ENCODE measurements at places on chromosomes 16 and 17.

- DNase-seq: no peak
These were observed 25.5 kb upstream of the ZNF750 start for GRCh38 chr17:82865274-82865673.

- DNase-seq: no peak
These were observed 27.1 kb downstream of the CHD9 start for GRCh38 chr16:53081686-53082407.

DNA sequence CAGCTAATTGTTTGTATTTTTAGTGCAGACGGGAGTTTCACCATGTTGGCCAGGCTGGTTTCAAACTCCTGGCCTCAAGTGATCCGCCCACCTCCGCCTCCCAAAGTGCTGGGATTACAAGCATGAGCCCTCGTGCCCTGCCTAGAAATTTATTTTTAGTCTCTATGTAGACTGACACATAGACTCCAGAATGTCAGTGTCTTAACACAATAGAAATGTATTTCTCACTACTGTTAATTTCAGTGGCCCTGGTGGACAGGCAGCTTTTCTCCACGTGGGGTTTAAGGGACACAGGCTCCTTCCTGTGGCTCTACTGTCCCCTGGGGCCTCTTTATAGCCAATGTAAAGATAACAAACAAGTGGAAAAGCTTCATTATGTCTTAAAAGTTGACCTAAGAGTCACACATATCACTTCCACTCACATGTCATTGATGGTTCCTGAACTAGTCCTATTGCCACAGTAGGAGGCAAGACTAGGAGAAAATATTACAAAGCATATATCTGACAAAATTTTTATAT, 43.8 kb downstream of the COPRS start:
- no peak for DNase-seq

DNA sequence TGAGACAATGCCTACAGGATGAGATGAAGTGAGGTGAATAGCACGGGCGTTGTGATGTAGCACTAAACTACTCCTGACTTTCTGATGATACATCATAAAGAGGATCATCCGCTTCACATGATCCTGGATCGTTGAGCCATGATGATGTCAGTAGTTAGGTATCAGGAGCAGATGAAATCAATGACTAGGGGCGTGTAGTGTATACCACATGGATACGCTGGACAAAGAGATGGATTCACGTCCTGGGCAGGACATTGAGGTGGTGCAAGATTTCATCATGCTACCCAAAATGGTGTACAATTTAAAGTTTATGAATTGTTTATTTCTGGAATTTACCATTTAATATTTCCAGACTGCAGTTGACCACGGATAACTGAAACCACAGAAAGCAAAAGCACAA, 156.6 kb downstream of the ANKFN1 start:
- DNase-seq: no peak

- no peak for DNase-seq
These were observed 20.2 kb upstream of the SHISA9 start for GRCh38 chr16:12881182-12881581.

- DNase-seq: peak; percentile 97
These were observed 721 bp upstream of the SOCS3 start for GRCh38 chr17:78360371-78361224.

- no peak for DNase-seq
These were observed 1.4 kb upstream of the CNGB1 start for GRCh38 chr16:57972306-57972705.

- no peak for DNase-seq
These were observed 27.4 kb upstream of the C1QL1 start for GRCh38 chr17:44995436-44996001.
